Colonic mucosa (tissue), 4 donors: ENCODE measurements at places on chromosomes 5 and 9. TPM values are rescaled to one million over a fixed set of nuclear protein-coding genes. Genes with fewer than 3 reads are reported as not detected.

Gene IL13
- not detected for total RNA-seq

Gene GPRIN1
- 3.1 TPM for total RNA-seq

Gene PCDHB13
- 1.3 TPM for total RNA-seq

Gene RNF14
- 49.4 TPM for total RNA-seq

Gene GSN
- total RNA-seq: 553 TPM

DNA sequence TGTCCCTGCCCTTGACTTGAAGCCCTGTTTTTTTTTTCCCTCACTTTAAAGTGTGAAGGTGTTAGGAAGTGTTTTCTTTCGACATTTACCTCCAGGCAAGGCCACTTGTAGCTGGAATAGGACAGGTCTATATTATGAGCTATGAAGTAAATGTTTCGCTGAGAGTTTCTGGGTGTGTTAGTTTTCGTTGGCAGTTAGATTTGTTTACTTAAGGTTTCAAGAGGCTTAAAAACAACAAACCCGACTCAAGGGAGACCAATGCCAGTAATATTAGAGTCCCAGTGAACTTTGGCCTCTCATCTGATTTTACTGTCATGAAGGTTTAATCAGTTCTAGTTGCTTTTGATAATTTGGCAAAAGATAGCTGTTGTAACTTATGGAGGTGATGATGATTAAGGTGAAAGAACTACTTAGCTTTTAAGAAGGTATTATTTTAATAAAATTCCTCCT lies 25.2 kb downstream of the OCLN start:
- peak; percentile 55 for DNase-seq

DNA sequence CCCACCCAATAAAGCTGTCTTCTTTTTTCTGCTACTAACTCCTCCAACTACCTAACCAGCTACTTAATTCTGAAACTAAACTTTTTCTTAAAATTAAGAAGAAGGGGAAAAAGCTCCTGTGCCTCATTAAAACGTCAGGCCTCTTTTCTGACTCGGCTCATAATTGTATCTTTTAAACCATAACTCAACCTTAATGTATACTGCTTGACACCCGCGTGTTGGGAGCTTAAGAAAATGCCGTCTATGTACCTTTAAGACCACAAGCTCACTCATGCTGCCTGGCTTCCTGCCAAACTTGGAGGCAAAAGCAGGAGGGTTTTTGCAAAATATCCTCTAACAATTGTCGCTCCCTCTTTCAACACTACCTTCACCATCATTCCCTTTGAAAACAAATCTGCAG lies 5.0 kb downstream of the EBF1 start:
- peak; percentile 43 for DNase-seq

GRCh38 chr9:125904155-125904851 lies 157.1 kb downstream of the PBX3 start:
- no peak for DNase-seq

DNA sequence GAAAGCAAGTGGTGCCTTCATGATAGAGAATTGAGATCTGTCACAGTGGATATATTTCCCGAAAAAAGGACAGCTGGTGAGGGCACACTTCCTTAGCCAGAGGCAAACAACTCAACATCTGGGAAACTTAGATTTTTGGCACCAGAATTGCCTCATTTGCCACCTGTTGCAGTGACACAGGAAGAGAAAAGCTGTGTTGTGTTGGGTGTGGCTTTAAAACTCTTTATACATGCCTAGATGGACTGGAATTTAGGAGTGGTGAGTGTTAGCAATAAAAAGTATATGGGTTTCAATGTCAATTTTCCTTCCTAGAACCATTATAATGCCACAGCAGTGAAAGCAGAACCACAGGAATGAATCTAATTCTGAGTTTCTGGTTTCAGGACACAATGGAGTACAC lies 62.6 kb upstream of the CEMIP2 start:
- peak; percentile 63 for DNase-seq

DNA sequence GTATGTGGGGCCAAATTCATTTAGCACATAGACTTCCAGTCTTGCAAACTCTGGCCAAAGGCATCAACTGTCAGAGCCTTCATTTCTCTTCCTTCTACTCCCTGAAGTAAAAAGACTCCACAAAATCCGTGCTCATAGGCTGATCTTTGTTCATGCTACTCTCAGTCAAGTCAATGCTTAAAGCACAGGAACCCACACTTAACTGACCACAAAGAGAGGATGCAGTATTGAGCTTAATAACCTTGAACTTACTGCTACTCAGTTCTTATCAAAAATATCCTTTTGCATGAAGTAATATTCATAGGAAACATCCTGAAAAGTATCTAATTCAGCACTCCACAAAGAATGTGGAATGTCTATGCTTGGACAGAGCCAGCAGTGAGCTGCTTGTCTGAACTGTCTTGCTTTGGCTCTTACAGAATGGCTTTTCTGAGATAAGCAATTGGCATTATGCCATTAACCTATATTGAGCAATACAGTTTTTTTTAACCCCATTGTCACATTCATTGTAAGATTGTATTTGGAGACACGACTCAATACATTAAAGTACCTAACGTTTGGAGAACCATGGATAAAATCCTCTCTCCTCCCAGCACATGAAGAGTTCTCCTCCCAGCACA lies 21.7 kb downstream of the LPAR1 start:
- no peak for DNase-seq

DNA sequence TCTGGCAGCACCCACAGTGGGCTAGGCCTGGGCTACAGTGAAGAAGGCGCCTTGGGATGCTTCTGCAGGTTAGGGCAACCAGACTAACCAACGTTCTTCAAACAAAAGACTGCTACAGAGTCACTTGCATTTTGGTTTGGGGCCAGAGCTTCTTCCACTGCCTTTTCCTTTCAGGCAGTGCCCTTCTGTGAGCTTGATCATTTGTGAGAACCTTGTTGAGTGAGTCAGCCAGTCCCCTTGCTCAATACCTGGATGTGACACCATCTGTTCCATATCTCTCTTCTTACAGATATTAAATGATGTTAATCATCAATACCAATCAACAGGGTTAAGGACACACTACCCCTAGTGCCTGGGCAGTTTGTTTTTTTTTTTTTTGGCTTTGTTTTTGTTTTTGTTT lies 46.5 kb upstream of the VDAC1 start:
- no peak for DNase-seq

- no peak for DNase-seq
Observed at GRCh38 chr5:32357658-32358057, 44.9 kb upstream of the MTMR12 start.
